Globus pallidus (tissue), 1 donor: ENCODE measurements at places on chromosomes 3 and 15.

GRCh38 chr3:122875547-122876127 lies 80.8 kb downstream of the SLC49A4 start:
- no peak for DNase-seq

DNA sequence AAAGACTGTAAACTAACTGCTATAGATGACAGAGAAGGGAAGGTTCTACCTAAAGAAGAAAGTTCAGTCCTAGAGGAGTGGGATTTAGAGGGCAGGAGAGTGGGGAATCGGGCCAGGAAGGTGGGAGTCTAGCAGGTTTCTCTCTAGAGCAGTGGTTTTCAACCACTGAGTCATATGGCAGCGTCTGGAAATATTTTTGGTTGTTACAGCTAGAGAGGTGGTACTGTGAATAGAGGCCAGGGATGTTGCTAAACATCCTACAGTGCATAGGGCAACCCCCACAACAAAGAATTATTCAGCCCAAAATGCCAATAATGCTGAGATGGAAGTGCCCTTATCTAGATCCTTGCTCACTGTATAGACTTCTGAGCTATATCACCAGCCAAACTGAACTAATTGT lies 28.7 kb downstream of the ATP1B3 start:
- DNase-seq: no peak

GRCh38 chr3:150975992-150976368 lies 3.5 kb upstream of the CLRN1 start:
- DNase-seq: no peak

DNA sequence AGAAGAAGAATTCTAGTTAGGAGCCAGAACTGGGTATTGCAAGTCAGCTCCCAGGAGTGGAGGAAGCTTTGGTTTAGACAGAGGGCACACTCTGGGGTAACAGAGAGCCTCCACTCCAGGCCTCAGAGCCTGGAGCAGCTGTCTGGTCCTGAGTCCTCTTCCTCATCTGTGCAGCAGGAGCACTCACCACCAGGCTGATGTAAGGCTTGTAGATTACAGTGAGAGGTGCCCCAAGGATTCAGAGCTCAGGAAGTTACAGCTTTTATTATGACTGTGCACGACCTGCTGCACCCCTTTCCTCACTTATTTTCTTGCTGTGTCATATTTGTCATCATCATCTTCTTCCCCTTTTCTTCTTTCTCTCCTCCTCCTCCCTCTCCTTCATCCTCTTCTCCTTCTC lies 210.4 kb downstream of the ATP10A start:
- DNase-seq: no peak

GRCh38 chr3:43709022-43709421 lies 18.3 kb downstream of the ABHD5 start:
- DNase-seq: peak; percentile 60

DNA sequence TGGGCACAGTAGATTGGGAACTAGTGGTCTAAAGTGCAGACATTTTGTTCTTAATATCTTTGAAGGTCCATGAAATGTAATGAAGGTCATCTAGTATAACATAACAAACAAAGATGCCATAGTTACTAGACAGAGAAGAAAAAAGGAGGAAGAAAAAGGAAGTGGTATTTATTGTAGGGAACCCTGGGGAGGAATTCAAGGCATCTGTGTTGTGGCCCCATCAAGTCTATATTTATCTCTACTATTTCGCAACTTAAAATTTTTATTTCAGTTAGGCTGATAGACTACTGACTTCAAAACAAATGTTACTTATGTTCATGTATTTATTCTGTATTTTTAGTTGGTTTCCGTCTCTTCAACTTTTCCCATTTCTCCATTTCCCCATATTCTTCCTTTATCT lies 48.9 kb upstream of the ZDHHC23 start:
- no peak for DNase-seq

DNA sequence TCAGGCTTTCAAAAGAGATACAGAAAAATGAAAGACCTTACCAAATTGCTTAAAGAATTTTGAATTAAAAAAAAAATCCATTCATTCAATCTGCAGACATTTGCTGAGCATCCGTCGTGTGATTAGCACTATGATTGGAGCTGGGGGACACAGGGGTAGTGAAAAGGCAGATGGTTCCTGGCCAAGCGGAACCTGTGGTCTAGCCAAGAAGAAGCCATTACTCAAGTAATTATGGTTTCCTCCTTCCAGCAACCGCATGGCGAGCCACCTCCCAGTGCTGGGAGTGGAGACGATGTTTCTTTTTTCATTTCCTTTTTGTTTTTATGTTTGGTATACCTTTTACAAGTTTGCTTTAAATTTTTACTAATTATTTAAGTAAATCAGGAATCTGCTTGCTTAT lies 140.2 kb downstream of the CACNA2D3 start:
- no peak for DNase-seq

GRCh38 chr3:111548756-111549155 lies 6.8 kb downstream of the CD96 start:
- DNase-seq: no peak

- DNase-seq: no peak
Observed at GRCh38 chr15:64180235-64180824, 17.5 kb upstream of the PPIB start.

DNA sequence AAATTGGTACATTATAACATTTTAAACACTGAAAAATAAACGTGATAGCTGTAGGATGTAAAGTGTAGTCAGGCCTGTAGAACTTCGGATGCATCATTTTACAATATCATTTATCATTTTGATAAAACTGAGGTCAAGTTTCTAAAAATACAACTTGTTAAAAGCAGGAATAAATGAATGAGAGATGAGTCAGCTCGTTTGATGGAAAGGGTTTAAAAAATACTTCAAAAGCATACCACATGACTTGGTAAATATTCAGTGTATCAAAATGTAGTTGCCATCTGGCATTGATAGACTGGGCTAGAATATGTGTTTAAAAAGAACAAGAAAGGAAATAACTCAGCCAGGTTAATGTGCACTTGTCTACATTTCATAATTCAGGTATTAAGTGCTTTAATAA lies 357.0 kb downstream of the TIGIT start:
- no peak for DNase-seq

- DNase-seq: no peak
Observed at GRCh38 chr3:17738219-17738618, 4.2 kb downstream of the TBC1D5 start.

DNA sequence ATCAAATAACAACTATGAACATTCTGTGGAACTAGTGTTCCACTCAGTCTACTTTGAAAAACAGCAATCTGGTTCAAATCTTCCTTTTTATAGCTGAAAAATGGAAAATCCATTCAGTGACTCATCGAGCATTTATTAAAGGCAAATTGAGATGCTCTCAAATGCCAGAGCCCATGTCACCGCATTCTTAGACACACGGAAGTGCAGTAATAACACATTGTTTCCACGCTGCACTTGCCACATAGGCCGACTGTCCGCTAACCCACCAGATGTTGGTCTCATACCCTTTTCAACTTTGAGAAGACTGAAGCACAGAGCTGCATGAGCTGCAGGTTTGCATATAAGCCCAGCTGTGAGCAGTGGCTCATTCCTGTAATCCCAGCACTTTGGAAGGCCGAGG lies 95.9 kb downstream of the TMEM266 start:
- no peak for DNase-seq
